SJSA1 (cell line): ENCODE measurements at places on chromosomes 11 and 22. TPM values are rescaled to one million over a fixed set of nuclear protein-coding genes. Genes with fewer than 3 reads are reported as not detected.
A peak's percentile ranks its signal among the peaks of the same experiment; 100 is the strongest.

GRCh38 chr11:110160016-110160415 lies 66.8 kb downstream of the ZC3H12C start:
- H3K4me3 ChIP-seq, result no peak overlapping the region
- H3K27ac ChIP-seq, result no peak overlapping the region

- DNase-seq, result peak; percentile 70
- no peaks in the 10 kb centered on the region for H3K27me3 ChIP-seq
- no peak overlapping the region; the same call in 1 of the 2 replicates for H3K27ac ChIP-seq
- H3K36me3 ChIP-seq, result peaks cover 79% of the 10 kb centered on the region
- H3K4me1 ChIP-seq, result peaks cover 39% of the 10 kb centered on the region
- no peak overlapping the region for H3K4me3 ChIP-seq
Observed at GRCh38 chr22:38230108-38230825, 28.5 kb downstream of the MAFF start.

DNA sequence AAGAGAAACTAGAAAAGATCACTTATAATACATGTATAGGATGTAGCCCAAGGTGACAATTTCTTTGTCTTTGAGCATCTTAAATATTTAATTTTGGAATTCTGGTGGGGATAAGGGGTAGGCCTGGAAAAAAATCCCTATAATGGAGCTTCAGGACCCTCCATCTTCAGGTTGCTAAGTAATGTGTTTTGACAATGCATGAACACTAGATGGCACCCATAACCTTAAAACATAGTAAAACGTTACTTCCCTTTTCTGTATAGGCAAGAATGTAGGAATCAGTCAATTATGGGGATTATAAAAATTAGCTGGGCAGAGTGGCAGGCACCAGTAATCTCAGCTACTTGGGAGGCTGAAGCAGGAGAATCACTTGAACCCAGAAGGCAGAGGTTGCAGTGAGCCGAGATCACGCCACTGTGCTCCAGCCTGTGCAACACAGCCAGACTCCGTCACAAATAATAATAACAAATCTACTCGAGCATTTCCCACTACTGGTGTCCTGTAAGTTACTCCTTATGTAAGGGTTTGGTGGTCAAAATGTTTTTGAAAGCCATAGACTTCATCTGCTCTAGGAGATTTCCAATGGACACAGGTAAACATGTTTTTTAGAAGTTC lies 541.9 kb upstream of the CCDC90B start:
- H3K27ac ChIP-seq, result no peak overlapping the region
- H3K4me3 ChIP-seq, result no peak overlapping the region
- peaks cover 11% of the 10 kb centered on the region; the same call in 1 of the 2 replicates for H3K4me1 ChIP-seq
- no peaks in the 10 kb centered on the region for H3K36me3 ChIP-seq

- H3K4me3 ChIP-seq, result no peak overlapping the region
- H3K4me1 ChIP-seq, result no peaks in the 10 kb centered on the region
- no peaks in the 10 kb centered on the region for H3K27me3 ChIP-seq
- DNase-seq, result no peak
Observed at GRCh38 chr11:27710536-27710935, 10.3 kb upstream of the BDNF start.

- peaks cover under 1% of the 10 kb centered on the region; the same call in 1 of the 2 replicates for H3K4me1 ChIP-seq
- no peaks in the 10 kb centered on the region for H3K36me3 ChIP-seq
- H3K4me3 ChIP-seq, result no peak overlapping the region
- H3K27me3 ChIP-seq, result no peaks in the 10 kb centered on the region
- H3K27ac ChIP-seq, result no peak overlapping the region
- no peak for DNase-seq
Observed at GRCh38 chr11:87347854-87348253, 310.1 kb downstream of the TMEM135 start.

- no peaks in the 10 kb centered on the region for H3K4me1 ChIP-seq
- H3K36me3 ChIP-seq, result peaks cover 8% of the 10 kb centered on the region
- no peak overlapping the region for H3K27ac ChIP-seq
- H3K4me3 ChIP-seq, result no peak overlapping the region
- no peak for DNase-seq
Observed at GRCh38 chr11:9990221-9990973, 303.6 kb downstream of the SBF2 start.

GRCh38 chr11:126158054-126158791 lies 53.2 kb downstream of the RPUSD4 start:
- no peaks in the 10 kb centered on the region for H3K4me1 ChIP-seq
- no peak for DNase-seq
- H3K36me3 ChIP-seq, result no peaks in the 10 kb centered on the region
- no peak overlapping the region for H3K27ac ChIP-seq
- no peak overlapping the region for H3K4me3 ChIP-seq
- H3K27me3 ChIP-seq, result no peaks in the 10 kb centered on the region

DNA sequence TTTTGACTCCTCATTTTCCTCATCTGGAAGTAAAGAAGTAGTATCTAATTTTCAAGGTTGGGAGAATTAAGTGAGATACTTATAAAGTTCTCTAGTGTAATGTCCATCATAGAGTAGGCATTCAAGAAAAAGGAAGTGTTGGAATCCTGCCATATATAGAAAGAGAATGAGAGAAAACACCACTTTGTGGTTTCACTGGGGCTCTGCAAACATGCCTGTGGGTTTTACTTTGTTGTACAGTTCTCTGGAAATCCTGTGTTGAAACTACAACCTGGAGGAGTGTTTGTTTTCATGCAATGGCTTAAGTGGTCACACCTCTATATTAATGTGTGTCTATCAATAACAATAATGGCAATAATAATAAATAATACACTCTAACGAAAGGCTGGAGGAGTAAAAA lies 741.7 kb downstream of the NELL1 start:
- H3K27ac ChIP-seq, result no peak overlapping the region
- no peaks in the 10 kb centered on the region for H3K36me3 ChIP-seq
- no peaks in the 10 kb centered on the region for H3K4me1 ChIP-seq

- peaks cover 37% of the 10 kb centered on the region for H3K36me3 ChIP-seq
- DNase-seq, result no peak
- H3K4me1 ChIP-seq, result no peaks in the 10 kb centered on the region
- H3K27ac ChIP-seq, result no peak overlapping the region
Observed at GRCh38 chr22:23121424-23121823, 20.4 kb downstream of the RSPH14 start.

DNA sequence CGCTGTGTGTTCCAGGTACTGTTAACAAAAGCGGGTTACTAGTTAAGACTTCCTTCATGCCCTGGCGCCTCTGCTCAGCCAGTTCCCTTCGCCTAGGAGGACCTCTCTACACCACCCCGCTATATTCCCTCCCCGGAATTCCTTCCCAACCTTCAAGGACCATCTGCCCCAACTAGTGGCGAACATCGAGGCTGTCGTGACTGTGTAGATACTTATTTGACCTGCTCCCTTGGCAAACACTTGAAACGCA lies 450 bp upstream of the BCL2L13 start:
- peaks cover 24% of the 10 kb centered on the region for H3K4me1 ChIP-seq
- H3K4me3 ChIP-seq, result peak overlapping the region; percentile 83

PRSS23 gene
- total RNA-seq, result 54.6 and 71.6 TPM in 2 replicates

MUC15 gene
- not detected in 2 replicates for total RNA-seq

OR4A16 gene
- not detected in 2 replicates for total RNA-seq

PRG2 gene
- not detected in 2 replicates for total RNA-seq

FADS2 gene
- 2.8 and 8.5 TPM in 2 replicates for total RNA-seq

YAP1 gene
- total RNA-seq, result 30.0 and 38.1 TPM in 2 replicates

FAM180B gene
- not detected in 2 replicates for total RNA-seq

SCUBE1 gene
- total RNA-seq, result not detected in 2 replicates

CARD16 gene
- total RNA-seq, result 36.7 and 123 TPM in 2 replicates
